Memory B cell (primary cell): ENCODE measurements at places on chromosomes 1 and 21.

DNA sequence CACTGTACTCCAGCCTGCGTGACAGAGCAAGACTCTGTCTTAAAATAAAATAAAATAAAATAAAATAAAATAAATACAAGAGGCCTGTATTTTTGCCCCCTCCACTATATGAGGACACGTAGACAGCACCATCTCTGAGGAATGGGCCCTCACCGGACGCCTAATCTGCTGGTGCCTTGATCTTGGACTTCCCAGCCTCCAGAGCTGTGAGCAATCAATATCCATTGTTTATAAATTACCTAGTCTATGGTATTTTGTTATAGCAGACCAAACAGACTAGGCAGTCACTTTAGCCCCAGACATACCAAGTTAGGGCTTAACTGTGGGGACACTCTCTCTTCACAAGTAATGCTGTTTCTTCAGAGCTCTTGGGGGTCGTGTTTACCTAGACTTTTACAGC lies 6.4 kb downstream of the ELAPOR1 start:
- DNase-seq: no peak
- no peak overlapping the region for H3K27ac ChIP-seq
- H3K4me1 ChIP-seq: peaks cover 4% of the 10 kb centered on the region
- no peak overlapping the region for H3K4me3 ChIP-seq
- peaks cover 7% of the 10 kb centered on the region for H3K27me3 ChIP-seq

DNA sequence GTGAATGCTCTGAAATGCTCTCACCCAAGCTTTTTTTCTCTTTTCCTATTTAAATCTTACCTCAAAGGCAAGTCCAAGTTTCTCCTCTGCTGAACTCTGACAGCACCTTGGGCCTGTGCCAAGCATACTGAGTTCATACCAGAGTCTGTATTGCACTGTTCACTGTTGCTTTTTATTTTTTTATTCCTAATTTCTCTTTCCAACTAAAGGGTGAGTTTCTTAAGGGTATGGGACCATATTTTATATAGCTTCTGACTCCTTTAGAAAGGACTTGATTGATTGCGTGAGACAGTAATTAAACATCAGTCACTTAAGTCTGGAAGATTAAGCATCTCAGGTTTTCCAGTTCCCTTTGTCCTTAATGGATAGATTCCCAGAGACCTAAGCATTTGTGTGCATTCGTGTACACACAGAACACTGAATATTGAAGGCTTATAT lies 69.9 kb downstream of the CACHD1 start:
- no peaks in the 10 kb centered on the region for H3K4me1 ChIP-seq
- no peak overlapping the region for H3K4me3 ChIP-seq
- H3K27me3 ChIP-seq: peaks cover 4% of the 10 kb centered on the region
- no peak for DNase-seq
- H3K27ac ChIP-seq: no peak overlapping the region

GRCh38 chr1:248611883-248612414 lies 14.4 kb upstream of the OR2T10 start:
- no peaks in the 10 kb centered on the region for H3K27me3 ChIP-seq
- DNase-seq: no peak
- H3K4me3 ChIP-seq: no peak overlapping the region
- peaks cover 6% of the 10 kb centered on the region for H3K4me1 ChIP-seq
- no peaks in the 10 kb centered on the region for H3K36me3 ChIP-seq
- H3K27ac ChIP-seq: no peak overlapping the region

DNA sequence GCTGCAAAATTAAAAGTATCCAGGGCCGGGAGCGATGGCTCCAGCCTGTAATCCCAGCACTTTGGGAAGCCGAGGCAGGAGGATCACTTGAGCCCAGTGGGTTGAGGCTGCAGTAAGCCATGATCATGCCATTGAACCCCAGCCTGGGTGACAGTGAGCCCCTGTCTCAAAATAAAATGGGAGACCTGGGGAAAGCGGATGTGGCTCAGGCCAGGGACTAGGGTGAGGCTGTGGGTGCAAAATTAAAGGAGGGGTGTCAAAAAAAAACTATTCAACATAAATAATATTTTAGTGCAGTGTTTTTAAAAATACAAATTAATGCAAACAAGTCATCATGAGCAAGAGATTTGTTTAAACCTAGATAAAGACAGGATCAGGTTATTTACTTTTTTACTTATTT lies 100.1 kb upstream of the SLC45A1 start:
- peaks cover 26% of the 10 kb centered on the region for H3K27me3 ChIP-seq
- no peak overlapping the region for H3K4me3 ChIP-seq
- no peak overlapping the region for H3K27ac ChIP-seq
- H3K4me1 ChIP-seq: peaks cover 2% of the 10 kb centered on the region
- H3K36me3 ChIP-seq: no peaks in the 10 kb centered on the region
- no peak for DNase-seq

- no peak overlapping the region for H3K4me3 ChIP-seq
- no peaks in the 10 kb centered on the region for H3K36me3 ChIP-seq
- no peak for DNase-seq
Measured at GRCh38 chr1:29695803-29696202, 459.5 kb downstream of the PTPRU start.

DNA sequence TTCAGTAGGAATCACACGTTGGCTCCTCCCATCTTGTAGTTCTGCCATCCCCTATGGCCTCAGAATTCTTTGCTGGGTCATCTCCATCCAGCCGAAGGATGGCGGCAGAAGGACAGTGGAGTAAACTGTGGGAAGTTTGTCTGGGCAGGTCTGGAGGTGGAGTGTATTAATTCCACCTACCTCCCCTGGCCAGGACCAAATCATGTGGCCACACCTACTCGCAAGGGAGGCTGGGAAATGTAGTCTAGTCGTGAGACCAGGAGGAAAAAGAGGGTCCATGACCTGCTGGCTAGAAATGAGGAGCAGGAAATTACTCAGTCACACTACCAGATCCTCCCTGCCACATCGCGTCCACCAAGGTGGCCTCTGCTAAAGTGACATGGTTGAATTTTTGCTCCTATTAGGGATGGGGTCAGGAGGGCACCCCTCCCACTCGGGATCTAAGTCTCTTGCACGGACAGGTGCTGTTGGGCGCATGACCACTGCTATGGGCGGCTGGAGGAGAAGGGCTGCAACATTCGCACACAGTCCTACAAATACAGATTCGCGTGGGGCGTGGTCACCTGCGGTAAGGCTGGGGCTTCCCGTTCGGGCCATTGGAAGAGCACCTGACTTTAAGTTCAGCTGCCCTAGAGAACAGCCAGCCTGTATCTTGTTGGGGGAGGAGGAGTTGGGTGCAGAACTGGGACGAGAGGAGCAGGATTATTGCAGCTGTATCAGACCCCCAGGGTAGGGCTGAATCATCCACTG lies 19.5 kb downstream of the PLA2G5 start:
- DNase-seq: no peak
- H3K27me3 ChIP-seq: peaks cover 2% of the 10 kb centered on the region
- peaks cover 4% of the 10 kb centered on the region for H3K4me1 ChIP-seq
- H3K27ac ChIP-seq: no peak overlapping the region

DNA sequence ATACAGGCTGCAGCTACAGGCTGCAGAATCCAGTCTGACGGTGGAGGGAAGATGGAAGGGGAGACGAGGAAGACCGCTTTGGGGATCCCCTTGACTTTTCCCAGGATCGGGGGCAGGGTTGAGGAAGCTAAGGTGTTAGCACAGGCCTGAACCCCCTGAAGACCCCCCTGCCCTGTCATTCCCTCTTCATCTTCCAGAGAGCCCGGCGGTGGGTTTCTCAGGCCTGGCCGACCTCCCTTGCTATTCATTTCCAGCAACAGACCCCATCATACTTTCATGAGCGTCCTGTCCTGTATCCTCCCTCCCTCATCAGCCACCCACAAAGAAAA lies 112.0 kb downstream of the PGBD5 start:
- peaks cover 4% of the 10 kb centered on the region for H3K27me3 ChIP-seq
- H3K36me3 ChIP-seq: no peaks in the 10 kb centered on the region
- no peak overlapping the region for H3K4me3 ChIP-seq
- DNase-seq: no peak

GRCh38 chr1:81455481-81455880 lies 345.3 kb upstream of the ADGRL2 start:
- peaks cover 2% of the 10 kb centered on the region for H3K27me3 ChIP-seq
- no peak for DNase-seq
- H3K4me3 ChIP-seq: no peak overlapping the region
- no peak overlapping the region for H3K27ac ChIP-seq
- H3K36me3 ChIP-seq: no peaks in the 10 kb centered on the region

GRCh38 chr1:2288311-2288710 lies 60.2 kb downstream of the SKI start:
- H3K36me3 ChIP-seq: peaks cover 3% of the 10 kb centered on the region
- no peaks in the 10 kb centered on the region for H3K27me3 ChIP-seq
- no peak overlapping the region for H3K27ac ChIP-seq
- no peak overlapping the region for H3K4me3 ChIP-seq

DNA sequence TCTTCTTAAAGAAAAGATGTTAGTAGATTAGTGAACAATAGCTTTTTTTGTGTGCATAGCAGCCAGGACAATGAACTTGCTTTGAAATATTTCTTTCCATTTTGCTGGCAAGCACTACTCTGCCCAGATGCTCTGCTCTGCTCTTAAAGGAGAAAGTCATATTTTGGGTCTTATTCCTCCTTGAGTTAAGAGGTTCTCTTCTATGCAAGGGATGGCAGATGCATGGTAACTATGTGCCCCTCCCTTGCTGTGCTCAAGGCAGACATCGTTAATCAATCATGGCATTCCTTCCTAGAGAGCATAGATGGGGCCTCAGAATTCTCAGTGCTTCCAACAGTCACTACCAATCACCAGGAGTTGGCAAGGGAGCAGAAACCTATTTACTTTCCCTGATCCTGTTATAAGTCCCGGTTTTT lies 27.6 kb downstream of the NIPAL3 start:
- H3K4me3 ChIP-seq: no peak overlapping the region
- H3K36me3 ChIP-seq: peaks cover 37% of the 10 kb centered on the region
- DNase-seq: no peak
- H3K27ac ChIP-seq: no peak overlapping the region
- peaks cover 2% of the 10 kb centered on the region for H3K4me1 ChIP-seq
- H3K27me3 ChIP-seq: no peaks in the 10 kb centered on the region

DNA sequence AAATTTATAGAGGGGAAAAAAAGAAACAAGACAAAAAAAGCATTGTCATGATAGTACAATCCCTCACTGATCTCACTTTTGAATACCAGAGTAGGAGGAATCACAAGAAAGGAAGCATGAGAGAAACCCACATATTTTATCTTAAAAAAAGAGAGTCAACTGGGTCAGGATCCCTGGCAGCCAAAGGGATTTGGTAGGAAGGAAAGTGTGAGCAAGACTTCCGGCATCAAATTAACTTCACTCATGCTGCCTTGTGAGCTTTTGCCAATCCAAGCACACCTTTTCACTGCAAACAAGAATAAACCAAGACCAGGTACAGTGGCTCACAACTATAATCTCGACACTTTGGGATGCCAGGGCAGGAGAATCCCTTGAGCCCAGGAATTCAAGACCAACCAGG lies 53.1 kb downstream of the SLC9C2 start:
- no peaks in the 10 kb centered on the region for H3K27me3 ChIP-seq
- no peak overlapping the region for H3K4me3 ChIP-seq
- H3K27ac ChIP-seq: no peak overlapping the region

- no peaks in the 10 kb centered on the region for H3K36me3 ChIP-seq
- H3K27me3 ChIP-seq: no peaks in the 10 kb centered on the region
- H3K4me1 ChIP-seq: no peaks in the 10 kb centered on the region
- no peak overlapping the region for H3K27ac ChIP-seq
Measured at GRCh38 chr1:163774401-163774945, 452.7 kb downstream of the NUF2 start.

DNA sequence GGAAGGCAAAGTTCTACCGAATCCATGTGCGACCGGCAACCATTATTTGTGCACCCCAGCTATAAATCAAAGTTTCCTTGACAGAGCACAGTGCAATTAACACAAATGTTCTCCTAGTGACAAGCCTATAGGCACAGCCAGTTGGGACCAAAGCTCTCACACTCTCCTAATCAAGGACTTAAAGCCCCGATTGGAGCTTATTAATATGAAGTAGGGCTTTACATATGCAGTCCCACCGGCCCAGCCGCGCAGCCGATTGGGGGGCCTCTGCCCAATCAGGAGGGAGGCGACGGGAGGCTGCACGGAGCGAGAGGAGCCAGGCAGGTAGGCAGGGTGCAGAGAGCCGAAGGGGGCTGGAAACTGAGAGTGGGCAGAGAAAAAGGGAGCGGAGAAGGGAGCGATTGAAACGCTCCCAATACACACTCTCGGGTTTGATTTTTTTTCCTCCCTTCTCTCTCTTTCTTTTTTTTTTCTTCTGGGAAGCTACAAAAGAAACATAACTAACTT lies at the start of gene ESRRG:
TSS of gene ESRRG (minus strand) at position 156 of the 507 bp plus-strand sequence. CDS start at position 26, 130 bp downstream.
- peaks cover 7% of the 10 kb centered on the region for H3K27me3 ChIP-seq
- H3K4me1 ChIP-seq: peaks cover 12% of the 10 kb centered on the region
- no peak within 1 kb of the TSS for H3K27ac ChIP-seq
- DNase-seq: no peak
- peak within 1 kb of the TSS; percentile 67 for H3K4me3 ChIP-seq

DNA sequence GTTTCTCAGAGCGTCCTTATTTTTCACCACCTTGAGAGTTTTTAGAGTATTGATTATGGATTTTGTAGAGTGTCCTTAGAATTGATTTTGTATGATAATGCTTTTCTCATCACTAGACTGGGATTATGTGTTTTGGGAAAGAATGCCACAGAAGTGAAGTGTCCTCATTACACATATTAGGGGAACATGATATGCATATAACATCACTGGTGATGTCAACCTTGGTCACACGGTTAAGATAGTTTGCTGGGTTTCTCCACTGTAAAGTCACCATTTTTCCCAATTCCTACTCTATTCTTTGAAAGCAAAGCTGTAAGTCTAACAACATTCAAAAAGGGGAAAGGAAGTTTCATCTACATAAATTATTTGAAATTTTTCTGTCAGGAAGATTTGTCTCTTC lies 39.6 kb upstream of the PALMD start:
- H3K4me3 ChIP-seq: no peak overlapping the region
- H3K36me3 ChIP-seq: no peaks in the 10 kb centered on the region
- no peak for DNase-seq
- no peaks in the 10 kb centered on the region for H3K4me1 ChIP-seq
- H3K27ac ChIP-seq: no peak overlapping the region

GRCh38 chr1:26814893-26815292 lies 11.6 kb upstream of the ZDHHC18 start:
- H3K4me1 ChIP-seq: peaks cover 2% of the 10 kb centered on the region
- no peaks in the 10 kb centered on the region for H3K36me3 ChIP-seq
- DNase-seq: no peak
- H3K27me3 ChIP-seq: no peaks in the 10 kb centered on the region
- no peak overlapping the region for H3K27ac ChIP-seq

GRCh38 chr1:75353051-75353450 lies 218.9 kb downstream of the LHX8 start:
- peaks cover 2% of the 10 kb centered on the region for H3K4me1 ChIP-seq
- H3K4me3 ChIP-seq: no peak overlapping the region
- no peaks in the 10 kb centered on the region for H3K27me3 ChIP-seq
- DNase-seq: no peak

GRCh38 chr1:85224734-85225623 lies 24.2 kb upstream of the SYDE2 start:
- no peaks in the 10 kb centered on the region for H3K36me3 ChIP-seq
- H3K4me1 ChIP-seq: no peaks in the 10 kb centered on the region
- peaks cover 7% of the 10 kb centered on the region for H3K27me3 ChIP-seq
- no peak overlapping the region for H3K4me3 ChIP-seq
- no peak overlapping the region for H3K27ac ChIP-seq

GRCh38 chr1:115644109-115644508 lies 2.3 kb downstream of the VANGL1 start:
- peaks cover 7% of the 10 kb centered on the region for H3K4me1 ChIP-seq
- no peak overlapping the region for H3K27ac ChIP-seq
- peaks cover 14% of the 10 kb centered on the region for H3K27me3 ChIP-seq
- H3K4me3 ChIP-seq: no peak overlapping the region
- DNase-seq: no peak
- peaks cover 4% of the 10 kb centered on the region for H3K36me3 ChIP-seq

GRCh38 chr1:65044411-65044810 lies 78.1 kb upstream of the JAK1 start:
- H3K36me3 ChIP-seq: peaks cover 5% of the 10 kb centered on the region
- no peak overlapping the region for H3K27ac ChIP-seq
- DNase-seq: no peak
- no peak overlapping the region for H3K4me3 ChIP-seq
- no peaks in the 10 kb centered on the region for H3K27me3 ChIP-seq
